ENCODE measurements at places on chromosomes 12 and 14.

- DNase-seq = peak; percentile 59
Observed at GRCh38 chr14:98370352-98370751, 901.6 kb downstream of the BCL11B start.

- DNase-seq = no peak
Observed at GRCh38 chr12:70122804-70123203, 120.4 kb upstream of the CNOT2 start.

DNA sequence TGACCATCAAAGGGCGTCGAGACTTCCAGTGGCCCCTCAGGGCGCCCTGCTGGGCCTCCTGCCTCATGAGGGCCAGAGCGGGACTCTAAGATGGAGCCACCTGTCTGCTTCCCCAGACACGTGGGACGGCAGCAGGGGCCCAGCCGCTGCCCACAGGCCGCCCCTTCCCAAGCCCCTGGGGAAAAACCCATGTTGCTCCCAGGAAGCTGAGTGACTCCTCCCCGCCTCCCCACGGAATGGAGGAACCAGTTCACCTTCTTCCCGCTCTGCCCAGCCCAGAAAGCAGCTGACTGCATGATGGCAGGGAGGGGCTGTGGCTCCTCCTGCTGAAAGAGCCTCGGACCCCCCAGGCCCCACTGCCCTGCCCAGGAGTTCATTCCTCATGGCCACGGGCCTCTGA is 14.9 kb downstream of the RAB35 start:
- no peak for DNase-seq

DNA sequence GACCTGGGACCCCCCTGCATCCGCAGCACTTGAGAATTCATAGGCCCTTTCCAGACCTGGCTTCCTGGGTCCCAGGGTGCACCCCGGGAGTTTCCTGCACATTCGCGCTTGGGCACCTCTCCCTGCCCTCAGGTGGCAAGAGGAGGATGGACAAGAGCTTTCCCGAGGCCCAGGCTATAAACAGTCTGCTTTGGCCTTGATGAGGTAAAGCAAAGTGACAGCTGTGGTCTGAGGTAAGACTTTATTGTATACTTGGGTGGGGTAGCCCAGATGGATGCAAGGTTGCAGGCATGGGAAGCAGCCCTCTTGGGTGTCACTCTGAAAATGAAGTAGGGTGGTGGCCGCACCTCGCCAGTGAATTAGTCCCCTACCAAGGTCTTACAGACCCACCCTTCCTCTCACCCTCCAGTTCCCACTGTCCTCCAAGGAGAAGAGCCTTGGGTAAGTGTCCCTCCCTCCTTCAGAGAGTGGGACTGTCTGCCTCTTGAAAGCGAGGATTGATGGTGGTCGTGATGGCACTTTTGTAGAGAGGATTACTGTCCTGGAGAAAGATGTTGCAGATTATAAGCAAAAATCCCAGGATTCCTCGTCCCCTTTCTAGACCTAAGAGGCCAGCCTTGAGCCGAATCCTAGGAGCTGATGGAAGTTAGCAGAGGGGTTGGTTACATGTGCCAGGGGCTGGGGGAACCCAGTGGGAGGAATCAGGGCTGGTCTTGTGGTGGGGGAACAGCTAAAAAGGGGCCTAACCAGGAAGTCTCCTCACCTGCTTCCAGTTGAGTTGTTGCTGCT is 10.6 kb upstream of the CSAD start:
- DNase-seq = no peak

- no peak for DNase-seq
Observed at GRCh38 chr12:114794049-114794558, 110.1 kb upstream of the TBX3 start.

DNA sequence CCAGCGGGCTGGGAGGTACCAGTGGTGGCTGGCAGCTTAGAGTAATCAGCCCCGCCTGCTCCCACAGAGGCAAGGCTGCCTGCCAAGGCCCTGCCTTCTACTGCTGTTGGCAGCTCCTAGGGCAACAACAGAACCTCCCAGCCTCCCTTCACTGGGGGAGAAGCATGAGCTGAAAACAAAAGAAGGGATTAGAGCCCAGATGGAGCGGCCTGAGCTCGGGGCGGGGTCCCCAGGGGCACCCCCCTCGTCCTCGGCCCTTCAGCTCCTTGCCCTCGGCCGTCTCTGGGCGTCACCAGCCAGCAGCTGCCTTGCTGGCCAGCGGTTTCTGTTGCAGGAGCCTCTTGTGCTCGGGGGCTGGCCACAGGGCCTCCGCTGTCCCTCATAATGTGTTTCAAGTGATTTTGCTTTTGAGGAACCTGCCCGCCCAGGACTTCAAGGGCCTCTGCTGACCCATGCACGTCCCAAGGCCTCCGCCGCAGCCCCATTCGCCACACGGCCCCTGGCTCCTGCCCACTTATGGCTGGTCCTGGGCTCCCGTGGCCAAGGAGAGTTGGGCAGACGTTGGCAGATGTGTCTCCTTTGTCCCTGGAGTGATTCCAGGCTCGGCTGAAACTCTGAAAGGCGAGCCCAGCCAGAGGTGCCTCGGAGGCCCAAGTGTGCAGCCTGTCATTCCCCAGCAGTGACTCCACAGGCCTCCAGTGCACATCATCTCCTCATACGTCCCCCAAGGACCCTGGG is 49.7 kb downstream of the PSMA6 start:
- peak; percentile 99 for DNase-seq

GRCh38 chr12:56010111-56010570 is 10.7 kb upstream of the IKZF4 start:
- DNase-seq = no peak

GRCh38 chr12:12542286-12542685 is 20.4 kb downstream of the DUSP16 start:
- DNase-seq = no peak

GRCh38 chr14:83992857-83993256 is 1537.1 kb upstream of the FLRT2 start:
- DNase-seq = no peak

- no peak for DNase-seq
Observed at GRCh38 chr12:105342464-105342863, 12.0 kb downstream of the C12orf75 start.

DNA sequence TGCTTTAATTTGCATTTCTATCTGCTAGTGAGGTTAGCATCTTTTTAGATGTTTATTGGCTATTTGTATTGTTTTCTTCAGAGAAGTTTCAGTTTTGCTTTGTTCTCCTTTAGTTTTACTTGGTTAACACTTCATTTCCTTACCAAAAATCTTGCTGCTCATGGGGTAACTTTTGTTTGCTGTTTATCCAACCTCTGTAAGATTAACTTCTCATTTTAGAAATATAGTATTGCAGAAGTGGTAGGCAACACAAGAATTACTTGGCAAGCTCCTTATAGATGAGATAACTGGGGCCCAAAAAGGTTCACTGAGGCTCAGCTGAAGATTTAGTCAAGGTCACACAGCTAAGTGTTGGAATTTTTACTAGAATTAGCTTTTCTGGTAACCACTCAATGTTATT is 40.5 kb downstream of the ALKBH1 start:
- no peak for DNase-seq

DNA sequence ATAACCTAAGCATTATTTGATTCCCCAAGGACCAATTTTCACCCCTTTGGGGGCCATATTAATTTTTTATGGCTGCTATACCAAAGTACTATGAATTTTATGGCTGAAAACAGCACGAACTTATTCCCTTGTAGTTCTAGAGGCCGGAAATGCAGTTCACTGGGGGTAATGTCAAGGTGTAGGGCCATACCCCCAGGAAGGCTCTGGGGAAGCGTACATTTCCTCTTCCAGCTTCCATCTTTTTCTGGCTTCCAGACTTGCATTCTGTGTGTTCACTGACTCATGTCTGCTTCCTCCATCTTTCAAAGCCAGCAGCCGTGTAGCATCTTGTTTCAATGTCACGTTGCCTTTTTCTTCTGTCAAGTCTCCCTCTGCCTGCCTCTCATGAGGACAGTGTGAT is 133.5 kb downstream of the BICD1 start:
- DNase-seq = no peak

DNA sequence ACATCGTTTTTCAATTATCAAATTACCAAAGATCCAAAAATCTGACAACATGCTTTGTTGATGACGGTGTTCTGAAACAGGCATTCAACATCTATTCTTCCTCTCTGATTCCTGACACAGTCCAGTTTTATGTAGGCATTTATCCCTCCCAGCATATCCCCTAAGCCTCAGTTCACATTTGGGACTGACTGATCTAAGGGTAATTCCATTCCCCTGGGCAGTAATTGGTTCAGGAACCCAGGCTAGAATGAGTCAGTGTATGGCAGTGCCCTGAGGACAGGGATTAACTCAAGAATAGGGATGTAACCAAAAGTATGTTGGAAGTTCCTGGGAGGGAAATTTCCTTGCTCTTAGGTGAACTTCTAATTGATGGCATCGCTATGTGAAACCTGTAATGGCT is 10.3 kb upstream of the PCNX1 start:
- DNase-seq = no peak

DNA sequence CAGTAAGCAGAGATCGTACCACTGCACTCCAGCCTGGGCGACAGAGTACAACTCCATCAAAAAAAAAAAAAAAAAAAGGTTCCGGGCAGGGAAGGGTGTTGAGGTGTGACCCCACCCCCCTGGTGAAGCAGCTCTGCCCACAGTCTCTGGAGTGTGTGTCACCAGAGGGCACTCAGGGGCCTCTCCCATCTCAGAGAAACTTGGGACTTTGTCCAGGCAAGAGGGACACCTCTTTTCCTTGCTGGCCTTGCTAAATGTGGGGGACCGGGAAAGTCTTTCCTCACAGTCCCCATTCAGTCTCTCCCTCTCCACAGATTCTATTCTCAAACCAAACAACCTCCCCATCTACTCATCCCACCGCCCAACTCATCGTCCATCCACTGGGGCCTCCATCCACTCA is 43.6 kb downstream of the RFLNA start:
- no peak for DNase-seq

- peak; percentile 43 for DNase-seq
Observed at GRCh38 chr12:98893675-98894411, 248.8 kb downstream of the APAF1 start.

Data from DMS79 treated with DMSO at 0.1 percent for 48 hours (cell line).